ENCODE measurements at places on chromosomes 13 and 19.
A peak's percentile ranks its signal among the peaks of the same experiment; 100 is the strongest.

DNA sequence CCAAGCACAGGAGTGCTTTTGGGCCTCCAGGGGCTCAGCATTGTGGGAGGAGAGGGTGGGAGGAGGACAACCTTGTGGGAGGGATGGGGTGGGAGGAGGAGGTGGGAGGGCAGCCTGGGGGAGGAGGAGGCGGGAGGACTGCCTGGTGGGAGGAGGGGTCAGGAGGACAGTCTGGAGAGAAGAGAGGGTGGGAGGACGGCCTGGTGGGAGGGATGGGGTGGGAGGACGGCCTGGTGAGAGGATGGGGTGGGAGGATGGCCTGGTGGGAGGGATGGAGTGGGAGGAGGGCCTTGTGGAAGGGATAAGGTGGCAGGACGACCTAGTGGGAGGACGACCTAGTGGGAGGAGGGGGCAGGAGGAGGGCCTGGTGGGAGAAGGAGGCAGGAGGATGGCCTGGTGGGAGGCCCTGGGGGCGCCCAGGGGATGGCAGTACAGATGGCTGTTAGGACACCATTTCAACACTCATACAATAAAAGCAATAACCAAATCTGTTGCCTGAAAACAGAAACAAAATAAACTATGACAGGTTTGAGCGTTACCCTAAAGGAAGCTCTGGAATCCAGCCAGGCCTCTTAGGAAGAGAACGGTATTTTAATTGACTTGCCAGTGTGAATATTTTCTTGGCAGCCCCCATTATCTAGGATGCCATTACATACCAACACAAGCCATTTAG, 63.7 kb downstream of the CRYL1 start:
- no peak for DNase-seq

- DNase-seq: peak; percentile 98
These were observed 25.3 kb downstream of the ZNF582 start for GRCh38 chr19:56367829-56368711.

- no peak for DNase-seq
These were observed 163.5 kb upstream of the TUBA3C start for GRCh38 chr13:19345158-19345557.

DNA sequence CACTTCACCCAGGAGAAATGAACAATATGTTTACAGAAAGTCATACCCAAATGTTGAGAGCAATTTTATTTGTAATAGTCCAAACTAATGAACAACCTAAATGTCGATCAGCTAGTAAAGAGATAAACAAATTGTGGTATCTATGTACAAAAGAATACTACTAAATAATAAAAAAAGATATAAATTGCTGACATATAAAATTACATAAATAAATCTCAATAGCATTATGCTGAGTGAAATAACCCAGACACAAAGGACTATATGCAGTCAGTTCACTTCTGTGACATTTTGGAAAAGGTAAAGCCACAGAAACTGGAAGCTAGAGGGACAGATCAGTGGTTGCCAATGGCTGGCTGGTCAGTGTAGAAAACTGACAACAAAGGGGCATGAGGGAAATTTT, 346.0 kb upstream of the PCDH20 start:
- no peak for DNase-seq

GRCh38 chr19:47587295-47587694, 14.3 kb upstream of the ZNF541 start:
- DNase-seq: peak; percentile 78

DNA sequence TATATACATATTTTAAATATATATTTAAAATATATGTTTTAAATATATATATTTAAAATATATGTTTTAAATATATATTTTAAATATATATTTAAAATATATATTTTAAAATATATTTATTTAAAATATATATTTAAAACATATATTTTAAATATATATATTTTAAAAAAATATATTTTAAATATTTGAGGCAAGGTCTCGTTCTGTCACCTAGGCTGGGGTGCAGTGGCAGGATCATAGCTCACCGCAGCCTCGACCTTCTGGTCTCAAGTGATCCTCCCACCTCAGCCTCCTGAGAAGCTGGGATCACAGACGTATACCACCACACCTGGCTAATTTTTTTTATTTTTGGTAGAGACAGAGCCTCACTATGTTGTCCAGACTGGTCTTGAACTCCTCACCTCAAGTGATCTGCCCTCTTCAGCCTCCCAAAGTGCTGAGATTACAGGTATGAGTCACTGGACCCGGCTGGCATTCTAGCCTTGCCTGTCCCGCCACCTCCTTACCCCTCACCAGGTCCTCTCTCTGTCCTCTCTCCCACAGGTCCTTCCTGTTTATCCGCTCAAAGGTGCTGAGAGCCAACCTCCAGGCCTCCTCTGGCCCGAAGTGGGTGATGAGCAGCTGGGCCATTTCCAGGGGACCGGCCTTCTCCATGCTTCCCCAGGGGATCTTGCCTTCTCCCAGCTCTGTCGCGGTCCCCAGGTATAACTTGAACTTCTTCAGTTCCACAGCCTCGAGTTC, 564 bp downstream of the NLRP12 start:
- DNase-seq: no peak

Data from iris pigment epithelial cell (primary cell).